ENCODE measurements at places on chromosomes 13 and 19.
A peak's percentile ranks its signal among the peaks of the same experiment; 100 is the strongest.

- peak; percentile 36 for DNase-seq
These were observed 24.2 kb downstream of the NEK5 start for GRCh38 chr13:52104624-52105023.

DNA sequence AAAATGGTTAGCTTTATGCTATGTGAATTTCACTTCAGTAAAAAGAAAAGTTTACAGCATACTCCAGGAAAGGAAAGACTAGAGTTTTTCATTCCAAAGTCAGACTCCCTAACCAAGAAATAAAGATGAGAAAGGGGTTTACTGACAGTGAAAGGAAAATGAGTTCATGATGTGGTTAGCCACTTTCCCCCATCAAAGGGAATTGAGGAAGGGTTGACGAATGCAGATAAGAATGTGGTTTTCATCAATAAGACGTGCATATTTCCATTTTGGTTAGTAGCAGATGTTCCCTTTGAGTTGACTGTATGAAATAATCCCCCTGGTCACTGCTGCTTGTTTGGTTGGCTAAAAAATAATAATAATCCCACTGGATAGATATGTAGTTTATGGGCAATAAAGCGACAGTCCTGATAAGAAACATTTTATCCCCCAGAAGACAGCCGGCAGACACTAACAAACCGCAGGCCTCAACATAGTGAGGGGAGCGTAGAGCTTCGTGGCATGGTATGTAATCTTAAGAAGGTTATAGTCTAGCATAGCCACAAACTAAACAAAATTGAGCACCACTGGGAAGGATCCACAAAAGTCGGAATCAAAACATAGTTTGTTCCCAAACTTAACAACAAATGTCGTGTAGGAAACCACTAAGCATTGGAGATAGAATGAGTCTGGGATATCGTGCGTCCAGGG lies 114.8 kb downstream of the COL4A2 start:
- peak; percentile 94 for DNase-seq

- peak; percentile 39 for DNase-seq
These were observed 1215.4 kb downstream of the PCDH9 start for GRCh38 chr13:66014771-66015170.

DNA sequence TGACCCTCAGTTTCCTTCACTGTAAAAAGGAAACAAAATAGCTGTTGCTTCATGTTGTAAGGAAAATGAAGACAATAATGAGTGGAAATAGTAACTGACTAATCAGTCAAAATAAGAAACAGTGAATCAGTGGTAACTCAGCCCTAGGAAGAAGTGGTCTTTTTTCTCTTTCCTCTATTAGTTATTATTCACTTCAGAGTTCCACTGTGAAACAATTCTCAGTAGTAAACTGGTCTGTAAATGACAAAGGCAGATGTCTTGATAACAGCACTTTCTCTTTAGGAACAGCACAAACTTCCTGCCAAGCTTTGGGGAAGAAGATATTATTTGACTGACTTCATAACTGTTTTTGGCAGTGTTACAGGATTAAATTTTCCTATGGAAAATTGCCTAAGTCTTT lies 600.5 kb upstream of the KLHL1 start:
- peak; percentile 11 for DNase-seq

All from fibroblast of skin of right biceps (primary cell).